ENCODE measurements at places on chromosomes 2 and 18.

- no peak for DNase-seq
Measured at GRCh38 chr2:9401059-9401547, 22.2 kb downstream of the ITGB1BP1 start.

- no peak for DNase-seq
Measured at GRCh38 chr18:55699233-55699765, 111.3 kb upstream of the TCF4 start.

DNA sequence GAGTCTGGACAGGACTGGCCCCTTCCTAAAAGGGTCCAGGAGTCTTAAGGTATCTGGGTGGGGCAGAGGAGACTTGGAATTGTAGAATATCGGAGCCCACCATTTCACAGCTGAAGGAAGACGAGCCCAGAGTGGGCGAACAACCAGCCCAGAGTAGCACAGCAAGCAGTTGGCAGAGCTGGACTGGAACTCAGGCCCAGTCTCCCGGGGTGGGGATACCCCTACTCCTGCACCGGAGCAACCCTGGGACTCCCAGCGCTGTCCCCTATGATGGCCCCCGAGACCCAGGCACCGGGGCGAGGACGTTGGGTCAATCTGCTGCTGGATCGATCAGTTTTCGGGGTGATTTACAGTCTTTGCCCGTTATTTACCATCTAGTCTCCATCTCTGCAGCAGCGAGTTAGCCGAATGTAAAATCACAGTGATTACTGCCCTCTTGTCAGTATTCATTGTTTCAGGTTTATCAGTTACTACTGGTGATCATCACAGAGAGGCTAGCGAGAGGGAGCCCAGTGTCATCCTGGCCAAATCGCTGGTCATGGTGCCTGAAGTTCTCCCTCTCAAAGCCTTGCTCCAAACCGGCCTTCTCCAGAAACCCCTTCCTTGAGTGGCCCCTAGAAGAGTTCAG is 75.3 kb downstream of the SMAD7 start:
- no peak for DNase-seq

- DNase-seq, result no peak
Measured at GRCh38 chr18:70848329-70848728, 559.5 kb downstream of the SOCS6 start.

GRCh38 chr2:105893011-105893995 is 148.6 kb downstream of the NCK2 start:
- DNase-seq, result no peak

- DNase-seq, result peak; percentile 16
Measured at GRCh38 chr2:66569321-66569851, 134.5 kb downstream of the MEIS1 start.

DNA sequence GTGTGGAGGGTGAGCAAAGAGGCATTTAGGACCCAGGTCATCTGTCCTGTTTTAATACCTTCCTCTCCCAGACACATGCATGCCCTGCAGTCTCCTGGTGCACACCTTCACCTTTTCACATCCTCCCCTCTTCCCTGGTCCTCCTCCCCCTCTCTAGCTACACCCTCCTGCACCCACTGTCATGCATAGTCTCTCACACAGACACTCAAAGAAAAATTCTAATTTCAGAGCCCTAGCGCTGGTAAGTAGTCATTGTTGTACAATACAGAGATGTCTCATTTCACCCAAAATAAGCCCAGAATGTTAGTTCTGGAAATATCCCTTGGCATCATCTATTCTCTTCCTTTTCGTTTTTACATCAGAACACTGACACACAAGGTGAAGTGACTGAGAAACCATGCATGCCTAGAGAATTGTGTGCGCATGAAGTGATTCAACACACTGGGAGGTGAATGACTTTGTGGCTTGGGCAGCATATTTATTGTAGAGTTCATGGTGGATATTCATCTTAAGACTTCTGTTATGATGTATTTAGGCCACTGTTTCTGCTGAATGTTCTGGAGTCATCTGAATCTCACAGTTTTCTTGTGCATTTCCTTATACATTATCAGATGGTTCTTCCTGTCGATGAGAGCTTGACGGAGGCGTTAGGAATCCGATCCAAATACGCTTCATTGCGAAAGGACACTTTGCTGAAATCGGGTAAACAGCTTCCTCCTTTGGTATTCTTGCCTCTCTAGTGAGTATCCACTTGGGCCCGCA is 69.9 kb downstream of the COA5 start:
- no peak for DNase-seq

GRCh38 chr2:231373786-231374349 is 21.6 kb upstream of the B3GNT7 start:
- no peak for DNase-seq

DNA sequence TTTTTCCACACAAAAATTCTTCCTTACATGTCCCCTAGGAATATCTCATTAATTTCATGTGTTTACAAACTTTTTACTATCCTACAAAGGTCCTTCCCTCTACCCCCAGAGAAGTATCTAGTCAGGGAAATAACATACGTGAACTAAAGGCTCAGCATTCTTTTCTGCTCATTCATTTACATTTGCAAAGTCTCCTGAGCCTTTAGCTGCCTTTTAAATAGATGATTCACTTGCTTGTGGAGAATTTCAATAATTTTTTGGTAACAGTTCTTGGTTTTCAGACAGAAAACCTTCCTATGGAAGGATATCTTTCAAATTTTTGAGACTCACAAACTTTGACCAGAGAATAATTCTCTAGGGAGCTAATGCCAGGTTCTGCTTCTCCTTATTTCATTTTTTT is 81.5 kb upstream of the RMDN2 start:
- no peak for DNase-seq

- DNase-seq, result no peak
Measured at GRCh38 chr2:71884303-71885042, 263.2 kb downstream of the CYP26B1 start.

DNA sequence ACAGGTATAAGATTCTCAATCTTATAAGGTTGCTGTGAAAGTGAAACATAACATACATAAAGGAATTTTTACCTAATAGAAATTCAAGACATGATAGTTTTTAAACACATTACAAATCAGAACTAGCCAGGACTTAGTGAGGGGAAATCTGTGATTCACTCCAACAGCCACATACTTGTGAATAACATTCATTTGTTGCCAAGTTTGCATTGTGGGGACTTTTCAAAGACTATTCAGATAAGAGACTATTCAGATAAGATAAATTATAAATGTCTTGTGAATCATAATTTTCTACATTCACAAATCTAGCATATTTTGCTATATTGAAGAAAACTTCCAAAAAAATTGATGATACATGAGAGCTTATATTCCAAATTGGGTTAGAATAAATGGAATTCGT is 345.3 kb upstream of the CDH20 start:
- no peak for DNase-seq
